Upper lobe of left lung (tissue), 6 donors: ENCODE measurements at places on chromosomes 2 and 18. TPM values are rescaled to one million over a fixed set of nuclear protein-coding genes. Genes with fewer than 3 reads are reported as not detected.

DNA sequence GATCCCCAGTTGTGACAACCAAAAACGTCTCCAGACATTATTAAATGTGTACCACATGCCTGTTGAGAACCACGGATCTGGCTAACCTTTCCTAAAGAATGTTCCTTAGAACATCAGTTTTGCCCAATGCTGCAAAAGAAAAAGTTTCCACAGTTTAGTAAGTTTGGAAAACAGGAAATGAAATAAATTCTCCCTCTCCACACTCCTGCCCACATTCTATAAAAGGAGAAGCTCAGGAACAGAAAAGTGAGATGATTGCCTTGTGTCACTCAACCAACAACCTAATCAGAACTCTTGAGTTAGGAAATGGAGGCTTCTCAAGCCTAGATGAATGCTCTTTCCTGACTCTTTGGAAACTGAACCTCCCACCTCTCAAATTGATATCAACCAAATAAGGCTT lies 56.1 kb upstream of the NFE2L2 start:
- no peaks in the 10 kb centered on the region for H3K27me3 ChIP-seq
- DNase-seq, result no peak
- H3K4me1 ChIP-seq, result no peaks in the 10 kb centered on the region
- peaks cover 4% of the 10 kb centered on the region for H3K36me3 ChIP-seq

- no peak overlapping the region for H3K27ac ChIP-seq
- DNase-seq, result no peak
- no peak overlapping the region for H3K4me3 ChIP-seq
- no peaks in the 10 kb centered on the region for H3K27me3 ChIP-seq
Measured at GRCh38 chr18:46706968-46707367, 49.9 kb downstream of the ST8SIA5 start.

DNA sequence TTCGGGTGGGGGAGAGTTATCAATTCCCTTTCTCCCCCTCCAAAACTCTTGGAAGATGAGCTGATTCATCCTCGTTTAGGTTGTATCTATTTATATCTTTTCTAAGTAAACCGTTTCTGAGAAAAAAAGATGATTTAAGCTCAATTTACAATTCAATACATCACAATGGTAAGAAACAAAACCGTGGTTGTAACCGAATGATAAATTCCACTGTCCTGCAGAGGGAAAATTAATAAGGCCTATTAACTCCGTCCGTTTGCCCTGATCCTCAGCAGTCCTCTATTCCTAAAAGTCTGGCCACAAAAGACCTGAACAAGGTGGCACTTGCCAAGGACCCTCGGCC lies 286.2 kb downstream of the TCF4 start:
- H3K27ac ChIP-seq, result no peak overlapping the region
- H3K36me3 ChIP-seq, result no peaks in the 10 kb centered on the region
- no peaks in the 10 kb centered on the region for H3K27me3 ChIP-seq
- no peaks in the 10 kb centered on the region for H3K4me1 ChIP-seq
- H3K4me3 ChIP-seq, result no peak overlapping the region
- no peak for DNase-seq

DNA sequence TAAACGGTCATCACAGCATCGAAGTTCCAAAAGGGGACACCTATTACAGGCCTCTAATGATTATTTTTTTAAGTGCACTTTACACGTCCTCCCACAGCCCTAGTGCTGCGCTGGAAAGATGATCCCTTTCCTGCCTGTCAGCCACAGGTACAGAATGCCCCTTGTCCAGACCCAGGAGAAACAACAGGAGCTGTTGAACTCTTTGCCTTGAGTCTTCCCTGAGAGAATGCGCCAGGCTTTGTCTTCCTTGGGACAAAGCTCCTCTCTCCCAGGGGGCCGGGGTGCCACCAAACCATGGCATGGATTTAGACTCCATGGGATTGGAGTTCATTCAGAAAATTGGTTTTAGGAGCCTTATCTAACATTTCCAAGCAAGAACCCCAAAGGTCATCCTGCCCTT lies 319.0 kb upstream of the SOX11 start:
- no peaks in the 10 kb centered on the region for H3K4me1 ChIP-seq
- H3K27me3 ChIP-seq, result no peaks in the 10 kb centered on the region
- H3K36me3 ChIP-seq, result no peaks in the 10 kb centered on the region

DNA sequence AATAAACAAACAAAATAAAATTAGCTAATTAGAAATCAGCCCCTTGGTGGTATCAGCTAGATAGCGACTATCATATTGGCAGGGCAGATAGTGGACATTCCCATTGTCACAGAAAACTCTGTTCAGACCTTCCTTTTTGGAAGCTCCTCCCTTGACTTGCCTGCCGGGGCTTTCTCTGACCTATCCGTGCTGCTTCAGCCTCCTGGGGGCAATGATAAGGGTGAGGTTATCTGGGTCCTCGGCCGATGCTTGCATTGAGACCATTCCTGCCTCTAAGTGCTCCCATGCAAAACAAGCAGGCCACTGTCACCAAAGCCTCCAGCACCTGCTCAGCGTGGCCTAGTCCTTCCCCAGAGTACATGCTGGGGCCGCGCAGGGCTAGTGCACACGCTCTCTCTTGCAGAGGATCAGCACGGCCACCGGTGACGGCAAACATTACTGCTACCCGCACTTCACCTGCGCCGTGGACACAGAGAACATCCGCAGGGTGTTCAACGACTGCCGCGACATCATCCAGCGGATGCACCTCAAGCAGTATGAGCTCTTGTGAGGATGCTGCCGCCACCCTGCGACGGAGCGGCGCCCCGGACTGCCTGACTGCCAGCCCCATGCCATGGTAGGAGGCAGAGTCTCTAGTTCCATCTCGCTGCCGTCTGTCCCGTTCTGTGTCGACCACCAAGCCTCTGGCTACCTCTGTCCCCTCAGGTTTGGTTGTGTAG lies 27.4 kb downstream of the MPPE1 start:
- peaks cover 24% of the 10 kb centered on the region for H3K4me1 ChIP-seq
- H3K27ac ChIP-seq, result no peak overlapping the region
- no peaks in the 10 kb centered on the region for H3K27me3 ChIP-seq

- H3K4me3 ChIP-seq, result no peak overlapping the region
- no peaks in the 10 kb centered on the region for H3K36me3 ChIP-seq
- peak; percentile 26 for DNase-seq
- H3K27me3 ChIP-seq, result peaks cover 13% of the 10 kb centered on the region
- no peak overlapping the region for H3K27ac ChIP-seq
Measured at GRCh38 chr18:903701-904100, 970 bp upstream of the ADCYAP1 start.

DNA sequence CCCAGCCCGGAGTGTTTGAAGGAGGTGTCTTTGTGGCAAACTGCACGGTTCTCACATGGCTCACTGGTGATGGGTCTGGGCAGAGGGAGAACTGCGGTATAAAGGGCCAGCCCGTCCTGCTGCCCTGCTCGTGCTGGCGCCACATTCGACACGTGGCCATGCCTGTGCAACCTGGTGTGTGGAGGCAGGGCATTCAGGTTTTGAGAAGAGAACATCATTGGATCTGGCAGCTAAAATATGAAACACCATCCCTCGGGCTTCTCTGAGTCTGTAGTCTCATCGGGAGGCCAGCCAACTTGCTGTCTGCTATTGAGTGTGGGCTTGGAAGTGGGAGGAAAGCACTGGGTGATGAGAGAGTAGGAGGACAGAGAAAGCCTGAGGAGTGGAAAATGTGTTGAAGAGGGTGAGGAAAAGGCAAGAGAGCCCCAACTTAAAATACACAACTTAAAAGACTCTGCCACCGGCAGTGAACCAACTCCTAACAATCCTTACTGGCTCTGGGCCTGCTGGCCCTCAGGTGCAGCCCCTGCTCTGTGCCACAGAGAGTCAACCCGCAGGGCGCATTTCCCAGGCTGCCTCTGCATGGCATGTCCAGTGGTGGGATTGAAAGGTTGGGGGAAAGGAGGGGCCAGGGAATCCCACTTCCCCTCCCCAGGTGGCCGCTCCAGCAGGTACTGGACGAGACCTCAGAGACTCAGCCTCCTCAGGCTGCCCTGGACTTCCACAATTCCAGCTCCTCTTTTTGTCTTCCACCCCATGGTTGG lies 112.7 kb upstream of the DLX2 start:
- DNase-seq, result no peak
- H3K4me3 ChIP-seq, result no peak overlapping the region
- peaks cover 1% of the 10 kb centered on the region for H3K4me1 ChIP-seq

GRCh38 chr2:229485857-229486256 lies 214.8 kb upstream of the PID1 start:
- no peaks in the 10 kb centered on the region for H3K4me1 ChIP-seq
- H3K4me3 ChIP-seq, result no peak overlapping the region

DNA sequence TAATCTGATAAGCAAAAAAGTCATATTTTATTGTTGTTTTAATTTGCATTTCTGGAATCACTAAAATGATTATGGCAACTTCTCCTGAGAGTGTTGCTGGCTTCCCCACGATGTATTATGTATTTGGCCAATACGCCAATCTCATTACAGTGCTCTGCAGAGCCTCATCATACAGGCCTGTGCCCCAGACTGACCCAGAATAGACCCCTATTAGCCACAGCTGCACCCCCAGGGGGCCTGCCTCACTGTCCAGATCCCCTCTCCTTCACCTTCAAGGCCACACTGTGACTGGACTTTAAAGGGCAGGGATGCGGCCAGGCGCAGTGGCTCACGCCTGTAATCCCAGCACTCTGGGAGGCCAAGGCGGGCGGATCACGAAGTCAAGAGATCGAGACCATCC lies 17.4 kb upstream of the COX7A2L start:
- H3K36me3 ChIP-seq, result no peaks in the 10 kb centered on the region
- no peak overlapping the region for H3K4me3 ChIP-seq
- no peaks in the 10 kb centered on the region for H3K27me3 ChIP-seq
- DNase-seq, result peak; percentile 28
- H3K4me1 ChIP-seq, result no peaks in the 10 kb centered on the region

GALNT13 gene
- 2.1 TPM for total RNA-seq

DNA sequence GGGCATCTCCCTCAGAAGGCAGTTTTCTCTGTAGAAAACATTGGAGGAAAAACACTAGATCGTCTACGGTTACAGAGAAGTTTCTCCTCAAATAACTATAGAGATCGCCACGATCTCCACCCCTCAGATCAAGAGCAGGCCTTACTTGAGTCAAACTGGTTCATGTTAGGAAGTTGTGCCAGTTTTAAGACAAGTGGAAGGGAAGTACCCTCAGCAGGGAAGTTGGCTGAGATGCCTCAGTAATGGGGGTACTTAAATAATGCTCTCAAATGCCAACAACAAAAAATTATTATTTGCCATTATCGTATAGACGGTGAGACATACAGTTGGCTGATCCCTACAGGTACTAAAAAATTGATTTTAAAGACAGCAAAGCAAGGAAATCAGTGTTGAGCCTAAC lies 8.2 kb upstream of the SMAD7 start:
- no peaks in the 10 kb centered on the region for H3K36me3 ChIP-seq
- no peaks in the 10 kb centered on the region for H3K27me3 ChIP-seq
- H3K27ac ChIP-seq, result no peak overlapping the region
- H3K4me3 ChIP-seq, result no peak overlapping the region

RSAD2 gene
- 20.0 TPM for total RNA-seq

DNA sequence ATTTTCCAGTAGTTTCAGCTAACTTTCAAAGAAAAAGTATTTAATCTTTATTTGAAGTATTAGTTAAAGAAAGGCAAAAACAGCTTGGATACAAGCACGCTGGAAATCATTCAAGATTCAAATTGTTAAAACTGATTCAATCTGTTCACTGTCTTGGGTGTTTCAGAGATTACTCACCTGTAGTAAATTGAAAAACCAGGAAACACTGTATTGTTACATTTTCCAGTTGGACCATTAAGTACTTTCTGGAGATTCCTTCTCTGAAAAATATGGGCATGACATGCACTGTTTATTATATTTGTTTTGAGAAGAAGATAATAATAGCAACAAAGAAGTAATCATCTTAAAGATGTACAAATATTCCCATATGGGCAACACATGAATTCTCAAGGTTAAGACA lies 196.1 kb downstream of the UBE2E3 start:
- H3K36me3 ChIP-seq, result no peaks in the 10 kb centered on the region
- H3K4me3 ChIP-seq, result no peak overlapping the region
- DNase-seq, result no peak
- H3K27ac ChIP-seq, result no peak overlapping the region
- no peaks in the 10 kb centered on the region for H3K27me3 ChIP-seq

DNA sequence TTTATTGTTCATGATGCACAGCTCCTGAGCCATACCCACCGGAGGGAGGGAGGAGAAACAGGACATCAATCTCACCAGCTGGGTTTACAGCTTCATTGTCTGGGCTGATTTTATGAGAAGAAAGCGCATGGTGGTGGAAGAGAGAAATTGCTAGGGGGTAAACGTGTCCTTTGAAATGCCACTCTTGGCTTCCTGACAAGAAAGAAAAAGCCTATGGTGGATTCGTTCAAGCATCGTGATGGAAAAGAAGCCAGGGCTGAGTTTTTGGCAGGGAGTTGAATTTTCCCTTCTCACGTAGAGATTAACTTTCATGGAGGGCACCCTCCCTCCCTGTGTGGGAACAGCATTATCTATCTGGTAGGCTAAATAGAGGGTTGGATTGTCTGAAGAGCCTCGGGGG lies 502.0 kb downstream of the SLC4A3 start:
- no peak overlapping the region for H3K4me3 ChIP-seq
- no peak for DNase-seq
- H3K27me3 ChIP-seq, result no peaks in the 10 kb centered on the region
- H3K4me1 ChIP-seq, result no peaks in the 10 kb centered on the region
- no peak overlapping the region for H3K27ac ChIP-seq
- H3K36me3 ChIP-seq, result no peaks in the 10 kb centered on the region

CYTIP gene
- 25.5 TPM for total RNA-seq

DNA sequence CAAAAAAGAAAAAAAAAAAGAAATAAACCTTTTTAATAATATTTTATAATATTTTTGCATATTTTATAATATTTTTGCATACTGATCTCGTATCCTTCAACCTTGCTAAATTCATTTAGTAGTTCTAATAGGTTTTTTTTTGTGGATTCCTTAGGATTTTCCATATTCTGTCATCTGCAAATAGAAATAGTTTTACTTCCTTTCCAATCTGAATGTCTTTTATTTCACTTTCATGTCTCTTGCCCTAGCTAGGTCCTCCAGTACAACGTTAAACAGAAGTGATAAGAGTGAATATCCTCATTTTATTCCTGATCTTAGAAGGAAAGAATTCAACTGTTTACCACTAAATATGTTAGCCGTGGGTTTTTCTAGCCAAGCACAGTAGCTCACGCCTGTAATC lies 13.7 kb downstream of the LMAN2L start:
- no peak overlapping the region for H3K4me3 ChIP-seq
- H3K4me1 ChIP-seq, result no peaks in the 10 kb centered on the region
- H3K27me3 ChIP-seq, result no peaks in the 10 kb centered on the region
- peaks cover 48% of the 10 kb centered on the region for H3K36me3 ChIP-seq
- no peak overlapping the region for H3K27ac ChIP-seq

DNA sequence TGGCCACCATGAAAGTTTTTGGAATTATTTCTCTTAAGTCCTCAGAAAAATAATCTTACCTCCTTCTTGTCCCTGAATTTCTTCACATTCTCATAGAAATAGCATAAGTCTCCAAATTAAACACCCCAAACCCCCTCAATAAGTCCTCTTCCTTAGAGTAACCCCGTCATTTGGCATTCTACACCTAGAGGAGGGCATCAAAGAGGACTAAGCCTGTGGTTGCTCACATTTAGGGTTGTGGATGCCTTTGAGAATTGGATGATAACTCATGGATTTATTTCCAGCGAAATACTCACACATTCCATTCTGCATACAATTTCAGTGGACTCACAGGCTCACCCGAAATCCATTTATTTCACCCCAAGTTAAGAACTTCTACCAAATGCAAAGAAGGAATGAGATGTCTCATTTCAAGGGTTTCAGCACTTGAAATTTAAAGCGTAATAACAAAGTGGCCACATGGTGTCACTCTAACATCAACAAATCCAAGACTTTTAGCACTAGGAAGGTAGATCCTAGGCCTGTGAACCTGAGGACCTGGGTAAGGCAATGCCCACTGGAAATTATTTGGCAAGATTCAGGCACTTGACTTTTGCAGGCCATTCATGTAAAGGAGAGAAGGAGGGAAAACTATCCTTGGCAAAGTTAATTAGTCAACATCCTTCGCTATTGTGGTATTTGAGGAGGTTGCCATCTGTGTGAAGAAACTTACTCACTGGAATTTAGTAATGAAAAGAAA lies 24.6 kb downstream of the DYTN start:
- no peaks in the 10 kb centered on the region for H3K36me3 ChIP-seq
- no peaks in the 10 kb centered on the region for H3K27me3 ChIP-seq
- no peak overlapping the region for H3K4me3 ChIP-seq

APCDD1 gene
- total RNA-seq, result 8.4 TPM
